ENCODE measurements at places on chromosomes 1 and 21.
A peak's percentile ranks its signal among the peaks of the same experiment; 100 is the strongest.

DNA sequence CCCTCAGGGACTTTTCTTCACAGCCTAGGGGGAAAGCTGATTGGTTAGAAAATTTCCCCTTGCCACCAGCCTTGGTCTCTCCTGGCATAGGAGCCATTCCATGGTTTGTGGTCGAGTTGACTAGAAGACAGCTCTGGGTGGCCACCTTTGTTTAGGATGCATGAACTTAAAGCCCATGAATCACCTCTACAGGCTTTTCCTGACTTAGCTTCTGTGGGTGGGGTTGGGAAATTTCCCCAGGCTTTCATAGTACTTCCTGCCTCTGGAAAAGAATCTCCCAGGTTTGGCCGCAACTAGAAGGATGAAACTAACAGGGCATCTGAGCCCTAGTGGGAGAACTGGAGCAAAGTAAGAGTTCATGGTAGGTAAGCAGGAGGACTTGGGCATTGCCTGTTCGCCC is 72.6 kb downstream of the SNRPE start:
- DNase-seq, result no peak

DNA sequence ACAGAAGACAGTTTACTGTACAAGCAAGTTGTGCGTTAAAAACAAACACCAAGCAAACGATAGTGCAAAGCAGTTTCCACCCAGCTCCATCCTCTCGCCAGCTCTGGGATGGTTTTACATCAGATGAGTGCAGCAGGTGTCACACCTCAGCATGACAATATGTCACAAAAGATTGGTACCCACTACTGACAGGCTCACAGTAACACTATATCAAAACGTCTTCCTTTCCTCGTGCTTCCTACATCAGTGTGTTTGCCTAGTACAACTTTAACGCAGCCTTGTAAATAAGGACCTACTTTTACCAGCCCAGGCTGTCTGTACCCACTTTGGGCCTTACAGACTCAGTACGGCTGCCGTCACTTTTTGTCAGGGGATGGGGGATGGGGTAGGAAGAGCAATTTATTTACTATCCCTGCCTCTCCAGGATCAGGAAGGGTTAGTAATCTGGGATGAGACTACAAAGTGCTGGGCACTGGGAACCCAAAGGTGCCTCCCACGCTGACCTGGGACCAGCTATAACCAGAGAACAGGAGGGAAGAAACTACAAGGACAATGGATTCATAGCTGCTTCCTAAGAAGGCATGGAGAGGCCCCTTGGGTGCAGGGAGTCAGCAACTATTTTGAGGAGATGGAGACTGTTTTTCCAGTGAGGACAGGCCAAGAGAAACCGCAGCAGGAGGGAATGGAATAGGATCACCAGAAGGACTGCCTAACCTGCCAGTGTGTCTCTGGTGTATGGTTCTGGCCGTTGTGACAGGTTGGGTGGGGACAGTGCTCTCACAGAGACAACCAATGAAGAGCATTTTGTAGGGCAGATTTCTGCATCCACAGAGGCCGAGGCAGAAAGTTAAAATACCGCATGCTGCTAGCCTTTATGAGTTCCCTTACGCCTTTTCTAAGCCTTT is 30.2 kb downstream of the RUNX3 start:
- DNase-seq, result no peak

DNA sequence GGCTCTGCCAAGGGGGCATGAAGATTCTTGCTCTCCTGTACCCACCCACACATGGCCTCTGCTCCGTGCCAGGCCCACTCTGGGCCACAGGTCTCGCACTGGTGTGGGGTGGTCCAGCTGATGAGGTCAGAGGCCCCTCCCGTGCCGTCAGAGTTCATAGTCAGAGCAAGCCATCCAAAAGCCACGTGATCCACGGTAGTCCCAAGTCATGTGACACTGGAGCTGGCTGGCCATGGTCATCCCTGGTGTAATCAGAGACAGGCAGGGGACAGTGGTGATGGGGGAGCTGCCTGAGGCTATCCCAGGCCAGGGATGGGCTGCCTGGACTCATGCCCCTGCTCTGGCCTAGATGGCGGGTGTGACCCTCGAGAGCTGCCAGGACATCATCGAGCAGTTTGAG is 10.5 kb downstream of the PLCH2 start:
- DNase-seq, result no peak

DNA sequence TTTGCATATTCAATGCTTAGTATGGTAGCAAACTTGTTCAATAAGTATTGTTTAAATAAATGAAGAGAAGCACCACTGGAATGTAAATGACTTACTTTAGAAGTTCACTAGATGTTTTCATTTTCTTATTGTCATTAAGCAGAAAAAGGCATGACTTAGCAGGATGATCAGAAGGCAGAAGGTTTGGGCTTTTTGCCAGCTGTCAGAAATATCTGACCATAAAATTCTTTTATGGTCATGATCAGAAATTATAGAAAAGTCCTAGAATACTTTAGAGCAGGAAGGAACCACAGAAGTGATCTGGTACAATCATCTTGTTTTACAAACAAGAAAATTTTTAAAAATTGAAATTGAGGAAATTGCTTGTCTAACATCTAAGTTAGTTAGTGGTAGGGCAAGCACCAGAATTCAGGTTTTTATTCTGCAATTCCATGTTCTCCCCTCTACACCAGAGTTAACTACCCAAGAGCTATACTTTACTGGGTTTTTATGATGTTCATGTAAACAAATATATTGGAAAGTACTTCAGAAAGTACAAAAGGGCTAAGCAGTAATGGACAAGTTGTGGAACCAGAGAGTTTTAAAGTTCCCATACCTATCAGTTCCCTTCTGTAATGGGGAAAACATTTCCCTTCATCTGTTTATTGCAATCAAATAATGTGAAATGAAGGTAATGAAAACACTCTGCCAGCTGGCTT is 10.1 kb downstream of the FMO5 start:
- DNase-seq, result no peak

DNA sequence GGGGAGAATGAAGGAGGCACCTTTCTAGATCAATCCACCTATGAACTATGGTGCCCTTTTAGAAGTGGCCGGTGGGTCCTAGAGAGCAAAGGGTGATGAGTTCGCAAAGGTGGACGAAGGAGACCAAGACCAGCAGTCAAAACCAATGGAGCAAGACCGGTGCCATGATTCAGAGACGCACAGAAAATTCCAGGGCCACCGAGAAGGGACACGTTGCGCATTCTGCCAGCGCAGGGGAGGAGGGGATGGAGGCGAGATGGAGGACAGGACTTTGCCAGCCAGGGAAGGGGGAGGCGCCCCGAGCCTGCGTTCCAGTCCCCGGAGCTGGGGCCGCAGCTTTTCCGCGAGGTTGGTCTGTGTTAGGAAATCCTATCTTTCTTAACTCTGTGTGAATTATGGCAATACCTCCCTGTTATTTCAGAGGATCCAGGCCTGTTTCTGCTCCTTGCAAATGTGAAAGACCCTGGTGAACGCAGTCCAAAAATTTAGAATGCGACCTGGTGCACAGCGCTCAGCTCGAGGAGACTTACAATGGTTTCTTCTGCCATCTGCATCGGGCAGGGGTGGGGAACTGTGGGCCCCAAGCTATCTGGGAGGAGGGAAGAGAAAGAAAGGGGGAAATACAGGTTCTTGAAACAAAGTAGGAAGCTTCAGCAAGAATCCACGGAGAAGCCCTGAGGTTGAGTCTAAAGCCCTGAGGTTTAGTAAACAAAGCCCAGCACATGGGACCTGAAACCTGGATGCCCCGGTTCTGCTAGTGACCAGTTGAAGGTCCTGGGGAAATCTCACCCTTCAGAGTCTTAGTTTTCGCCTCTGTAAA is 129.4 kb downstream of the MRPS6 start:
- no peak for DNase-seq

GRCh38 chr21:15254111-15254510 is 189.3 kb upstream of the NRIP1 start:
- no peak for DNase-seq

GRCh38 chr1:944341-945325 is 14.4 kb downstream of the NOC2L start:
- peak; percentile 75 for DNase-seq

DNA sequence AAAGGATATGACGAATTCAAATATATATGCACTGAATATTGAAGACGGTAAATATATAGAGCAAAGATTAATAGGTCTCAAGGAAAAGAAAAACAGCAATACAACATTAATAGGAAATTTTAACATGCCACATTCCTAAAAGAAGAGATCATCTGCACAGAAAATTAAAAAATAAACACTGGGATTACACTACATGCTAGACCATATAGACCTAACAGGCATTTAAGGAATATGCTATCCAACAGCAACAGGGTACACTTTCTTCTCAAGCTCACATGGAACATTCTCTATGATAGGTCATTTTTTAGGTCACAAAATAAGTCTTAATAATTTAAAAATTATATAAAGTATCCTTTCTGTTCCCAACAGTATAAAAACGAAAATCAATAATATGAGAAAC is 1038.3 kb downstream of the KCNT2 start:
- DNase-seq, result no peak

- no peak for DNase-seq
Measured at GRCh38 chr1:73784026-73784425, 413.9 kb downstream of the LRRIQ3 start.

DNA sequence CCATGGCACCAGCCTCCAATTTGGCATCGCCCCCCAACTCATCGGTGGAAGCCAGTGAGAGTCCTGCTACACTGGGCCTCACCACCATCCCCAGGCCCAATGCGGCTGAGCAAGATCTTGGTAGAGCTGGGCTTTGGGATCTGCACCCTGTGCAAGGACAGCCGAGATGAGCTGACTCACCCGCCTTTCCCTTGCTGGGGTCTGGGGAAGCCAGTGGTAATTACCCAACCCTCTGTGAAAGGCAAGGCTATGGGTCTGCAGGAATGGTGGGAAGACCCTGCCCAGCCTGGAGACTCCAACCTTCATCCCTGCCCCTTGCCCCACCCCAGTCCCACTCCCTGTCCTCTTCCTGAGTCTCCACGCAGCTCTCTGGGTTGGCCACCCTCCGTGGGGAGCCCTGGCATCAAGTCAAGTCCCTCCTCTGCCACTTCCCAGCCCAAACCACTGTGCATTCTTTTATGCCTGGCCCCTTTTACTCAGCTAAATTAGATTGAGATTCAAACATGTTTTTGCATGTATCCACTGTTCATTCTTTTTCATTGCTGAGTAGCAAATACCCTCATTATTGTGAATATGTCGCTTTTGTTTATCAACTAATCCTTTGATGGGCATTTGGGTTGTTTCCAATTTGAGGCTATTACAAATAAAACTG is 8.8 kb downstream of the SMCP start:
- no peak for DNase-seq

Data from NCI-H1694 treated with DMSO at 0.1 percent for 48 hours (cell line).